Large intestine (tissue), 12 donors: ENCODE measurements at places on chromosomes 2 and 18.

DNA sequence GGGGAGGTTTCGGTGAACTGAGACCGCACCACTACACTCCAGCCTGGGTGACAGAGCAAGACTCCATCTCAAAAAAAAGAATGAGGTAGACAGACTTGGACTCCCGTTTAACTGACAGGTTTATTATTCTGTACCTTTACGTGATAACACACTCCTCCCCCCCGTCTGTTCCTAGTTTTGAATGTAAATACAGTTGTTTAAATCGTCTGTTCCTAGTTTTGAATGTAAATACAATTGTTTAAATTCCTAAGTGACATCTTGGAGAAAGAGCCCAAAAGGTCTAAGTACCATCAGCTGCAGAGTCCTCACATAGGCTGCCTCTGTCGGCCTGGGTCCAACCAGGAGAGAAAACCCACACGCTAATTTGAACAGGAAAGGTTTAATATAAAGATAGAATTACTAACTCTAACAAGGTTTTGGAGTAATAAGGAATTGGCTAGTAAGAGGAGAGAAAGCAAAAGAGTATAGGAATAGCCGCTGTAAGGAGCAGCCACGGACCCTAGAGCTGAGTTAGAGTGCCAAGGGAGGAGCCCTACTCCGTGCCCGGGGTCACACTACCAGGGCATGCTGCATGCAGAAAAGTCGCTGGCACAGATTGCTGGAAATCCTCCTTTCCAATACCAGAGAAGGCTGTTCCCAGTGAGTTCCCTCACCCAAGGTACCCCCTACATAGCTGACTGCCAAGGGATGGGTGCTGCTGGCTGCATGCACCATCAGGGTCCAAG, 83.5 kb upstream of the RANBP2 start:
- DNase-seq: no peak

- no peak for DNase-seq
Measured at GRCh38 chr2:19187323-19188020, 171.0 kb downstream of the OSR1 start.

DNA sequence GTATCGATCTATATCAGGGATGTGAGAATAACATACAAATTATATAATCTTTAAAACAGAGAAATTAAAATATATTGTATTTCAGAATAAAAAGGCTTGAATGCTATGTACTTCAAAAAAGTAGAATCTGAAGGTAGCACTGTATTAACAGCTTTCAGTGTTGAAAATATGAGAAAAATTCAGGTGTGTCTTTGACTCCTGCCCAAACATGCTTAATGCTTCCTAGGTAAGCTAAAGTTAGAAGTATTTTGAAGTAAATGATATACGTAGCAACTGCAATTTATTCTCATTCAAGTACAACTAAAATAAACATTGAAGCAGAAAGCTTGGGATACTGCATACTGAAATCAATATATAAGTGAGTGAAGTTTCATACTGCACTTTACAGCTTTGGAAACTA, 1082.0 kb upstream of the ACVR2A start:
- DNase-seq: no peak

DNA sequence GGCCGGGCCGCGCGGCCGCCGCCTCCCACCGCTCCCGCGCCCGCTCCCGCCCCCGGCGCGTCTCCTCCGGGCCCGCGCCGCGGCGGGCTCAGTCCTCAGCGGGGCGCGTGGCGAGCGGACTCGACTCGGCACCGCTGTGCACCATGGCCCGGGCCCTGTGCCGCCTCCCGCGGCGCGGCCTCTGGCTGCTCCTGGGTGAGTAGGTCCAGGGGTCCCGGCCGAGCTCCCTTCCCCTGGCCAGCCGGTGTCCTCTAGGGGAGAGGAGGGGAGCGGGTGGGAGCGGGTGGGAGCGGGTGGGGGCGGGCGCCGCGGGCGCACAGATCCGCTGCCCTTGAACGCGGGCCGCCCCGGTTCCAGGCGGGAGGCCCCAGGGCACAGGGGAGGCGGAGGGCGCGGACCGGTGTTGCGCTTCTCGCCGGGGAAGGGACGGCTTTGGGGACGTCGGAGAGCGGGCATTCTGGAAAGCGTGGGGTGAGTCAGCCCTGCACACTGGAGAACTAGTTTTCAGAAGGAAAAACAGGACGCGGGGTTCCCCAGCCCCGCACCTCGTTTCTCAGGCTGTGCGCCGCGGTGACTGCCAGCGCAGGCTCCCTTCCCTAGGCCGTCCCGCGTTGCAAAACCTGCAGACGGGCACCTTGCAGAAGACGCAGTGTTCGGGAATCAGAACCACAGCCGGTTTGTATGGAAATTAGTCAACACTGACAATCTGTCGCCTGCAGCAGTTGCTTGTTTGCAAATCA, at the start of gene RAMP1:
TSS of gene RAMP1 (plus strand) at position 91 of the 740 bp plus-strand sequence. CDS start at position 144, 53 bp downstream.
- DNase-seq: peak; percentile 23

GRCh38 chr18:48994044-48994651, 43.4 kb upstream of the SMAD7 start:
- DNase-seq: no peak

- no peak for DNase-seq
Measured at GRCh38 chr2:210798180-210798579, 241.8 kb downstream of the CPS1 start.

GRCh38 chr2:9668687-9669345, 38.0 kb upstream of the YWHAQ start:
- DNase-seq: no peak

DNA sequence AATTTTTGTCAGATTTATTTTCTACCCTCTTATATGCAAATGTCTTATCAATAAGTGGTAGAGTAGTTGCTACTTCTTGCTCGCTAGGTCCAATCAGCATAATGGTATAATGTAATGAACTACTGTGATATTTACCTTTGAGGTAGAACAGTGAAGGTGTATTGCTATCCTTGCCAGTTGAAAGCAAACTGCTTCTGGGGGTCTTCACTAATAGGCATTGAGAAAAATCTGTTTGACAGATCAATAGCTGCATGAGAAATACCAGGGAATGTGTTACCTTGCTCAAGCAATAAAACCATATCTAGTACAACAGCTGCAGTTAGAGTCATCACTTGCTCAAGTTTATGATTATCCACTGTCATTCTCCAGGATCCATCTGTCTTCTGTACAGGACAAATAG, 50.1 kb upstream of the EFEMP1 start:
- no peak for DNase-seq

DNA sequence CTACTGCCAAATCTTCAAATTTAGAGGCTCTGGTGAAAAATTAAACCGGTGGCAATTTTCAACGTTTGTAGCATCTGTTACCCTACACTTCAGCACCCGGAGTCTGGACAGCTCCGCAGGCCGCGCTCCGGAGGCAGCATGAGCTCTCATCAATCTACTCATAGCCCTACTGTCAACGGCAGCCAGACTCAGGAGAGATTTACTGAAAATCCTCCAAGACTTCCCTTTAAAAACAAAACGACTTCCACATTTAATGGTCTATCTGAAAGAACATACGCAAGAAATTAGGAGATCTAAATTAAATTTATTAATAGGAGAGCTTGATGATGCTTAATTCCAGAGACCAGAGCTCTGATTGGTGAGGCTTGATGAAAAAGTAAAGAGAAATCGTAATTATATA, 970 bp upstream of the ADCYAP1 start:
- DNase-seq: peak; percentile 32

GRCh38 chr18:50973367-50974126, 5.7 kb downstream of the ELAC1 start:
- peak; percentile 94 for DNase-seq

DNA sequence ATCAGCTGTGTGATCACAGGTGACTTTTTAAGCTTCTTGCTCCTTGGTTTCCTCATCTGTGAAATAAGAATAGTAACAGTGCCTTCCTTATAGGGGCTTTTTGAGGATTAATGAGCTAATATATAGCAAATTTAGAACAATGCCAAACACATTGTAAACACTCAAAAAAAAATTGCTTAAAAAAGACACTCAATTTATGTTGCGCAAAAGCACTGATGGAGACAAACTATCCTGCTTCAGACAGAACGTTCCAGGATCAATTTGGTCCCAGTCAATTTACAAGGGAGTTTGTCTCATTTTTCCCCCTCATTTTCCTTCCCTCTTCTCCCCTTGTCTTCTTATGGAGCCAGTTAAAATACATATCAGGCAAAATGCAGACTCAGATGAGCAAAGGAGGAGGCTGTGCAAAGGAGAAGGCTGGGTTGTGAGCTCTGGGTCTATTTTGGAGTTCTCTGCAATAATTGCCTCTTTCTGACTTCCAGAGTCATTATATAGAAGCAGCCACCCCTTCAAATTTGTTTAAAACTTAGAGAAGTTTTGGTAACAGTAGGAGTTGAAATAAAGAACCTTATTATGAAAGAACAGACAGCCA, 83.7 kb downstream of the SOCS6 start:
- DNase-seq: no peak

- DNase-seq: no peak
Measured at GRCh38 chr2:145760781-145761649, 1241.1 kb upstream of the ZEB2 start.

DNA sequence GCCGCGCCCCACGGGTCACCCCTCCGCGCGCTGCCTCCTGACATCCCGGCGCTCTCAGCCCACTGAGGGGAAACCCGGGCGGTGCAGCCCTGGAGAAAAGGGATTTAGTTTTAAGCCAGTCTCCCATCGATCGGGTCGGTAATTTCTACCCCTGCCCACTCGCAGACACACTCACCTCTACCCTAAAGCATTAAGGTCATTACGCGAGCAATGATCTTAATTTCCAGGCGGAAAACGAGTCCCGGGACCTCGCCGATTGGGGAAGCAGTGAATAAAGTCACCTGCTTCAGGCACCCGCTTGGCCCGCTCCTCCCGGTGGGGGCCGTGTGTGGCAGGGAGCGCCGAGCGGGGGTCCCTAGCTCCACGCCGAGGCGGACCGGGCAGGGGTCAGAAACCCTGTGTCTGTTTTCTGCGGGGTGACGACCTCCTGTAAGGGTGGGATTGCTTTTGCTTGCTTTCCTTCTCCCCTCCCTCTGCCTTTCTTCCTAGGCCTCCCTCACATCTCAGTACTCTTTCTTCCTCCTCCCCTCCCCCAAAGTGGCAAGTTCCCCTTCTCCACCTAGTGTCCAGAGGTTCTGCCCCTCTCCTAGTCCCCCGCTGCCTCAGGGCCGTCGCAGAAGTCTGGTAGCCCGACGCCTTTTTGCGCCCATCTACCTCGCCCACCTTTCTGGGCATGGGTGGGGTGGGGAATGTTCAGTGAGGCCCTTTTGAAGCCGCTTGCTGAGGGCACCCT, 142.6 kb downstream of the MEIS1 start:
- no peak for DNase-seq

DNA sequence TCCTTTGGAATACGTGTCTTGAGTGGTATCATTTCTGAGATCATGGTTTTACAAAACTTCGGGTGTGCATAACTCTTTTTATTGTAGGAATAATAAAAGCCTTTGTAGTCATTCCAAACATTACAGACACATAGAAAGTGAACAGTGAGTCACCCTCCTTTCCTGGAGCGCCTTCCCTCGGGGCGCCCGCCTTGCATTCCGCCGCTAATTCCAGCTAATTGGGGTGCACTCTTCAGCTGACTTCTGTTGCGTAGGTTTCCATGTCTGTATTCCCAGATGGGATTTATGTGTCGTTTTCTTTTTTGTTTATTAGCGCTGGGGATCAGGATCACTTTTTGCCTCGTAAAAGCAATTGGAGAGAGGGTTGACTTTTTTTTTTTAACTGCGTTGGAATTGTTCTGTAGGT, 18.7 kb downstream of the SH3BP4 start:
- DNase-seq: no peak

DNA sequence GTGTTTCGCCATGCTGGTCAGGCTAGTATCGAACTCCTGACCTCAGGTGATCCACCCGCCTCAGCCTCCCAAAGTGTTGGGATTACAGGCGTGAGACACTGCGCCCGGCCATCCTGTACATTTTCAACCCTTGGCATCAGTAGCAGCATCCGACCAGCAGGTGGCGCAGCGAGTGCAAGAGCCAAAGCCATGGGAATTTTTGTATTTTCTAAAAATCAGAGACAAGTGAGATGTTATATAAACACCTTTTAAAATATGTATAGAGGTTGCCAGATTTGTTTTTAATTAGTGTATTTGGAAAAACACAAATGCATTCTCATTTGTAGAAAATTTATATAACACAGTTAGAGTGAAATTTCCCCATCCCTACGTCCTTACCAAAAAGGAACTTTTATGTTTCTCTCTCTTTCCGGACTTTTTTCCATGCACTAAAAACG, 36.8 kb downstream of the MOGAT1 start:
- DNase-seq: peak; percentile 31

DNA sequence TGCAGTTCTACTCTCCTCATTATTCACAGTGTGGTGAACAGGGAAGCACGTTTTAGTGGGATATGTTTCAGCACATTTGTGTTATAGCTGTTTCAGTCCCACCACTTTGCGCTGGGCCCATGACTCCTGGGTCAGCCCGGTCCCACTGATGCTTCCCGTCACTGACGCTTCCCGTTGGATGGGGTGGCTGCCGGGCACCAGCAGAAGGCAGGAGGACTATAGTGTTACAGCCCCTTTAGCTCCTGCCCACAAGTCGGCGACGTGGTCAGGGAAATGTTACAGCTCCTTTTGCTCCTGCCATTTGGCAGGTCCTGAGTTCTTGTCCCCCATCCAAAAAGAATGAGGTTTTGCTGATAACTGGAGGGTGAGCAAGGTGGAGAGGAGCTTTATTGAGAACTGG, 732.2 kb downstream of the NR4A2 start:
- no peak for DNase-seq
